ENCODE measurements at places on chromosomes 2 and 18.

GRCh38 chr2:30365201-30365600 is 81.8 kb upstream of the LCLAT1 start:
- DNase-seq: no peak

- DNase-seq: no peak
Observed at GRCh38 chr2:195686564-195686963, 29.5 kb downstream of the SLC39A10 start.

GRCh38 chr2:154882725-154883124 is 184.2 kb downstream of the KCNJ3 start:
- no peak for DNase-seq

- peak; percentile 82 for DNase-seq
Observed at GRCh38 chr2:75627902-75628504, 18.6 kb upstream of the MRPL19 start.

DNA sequence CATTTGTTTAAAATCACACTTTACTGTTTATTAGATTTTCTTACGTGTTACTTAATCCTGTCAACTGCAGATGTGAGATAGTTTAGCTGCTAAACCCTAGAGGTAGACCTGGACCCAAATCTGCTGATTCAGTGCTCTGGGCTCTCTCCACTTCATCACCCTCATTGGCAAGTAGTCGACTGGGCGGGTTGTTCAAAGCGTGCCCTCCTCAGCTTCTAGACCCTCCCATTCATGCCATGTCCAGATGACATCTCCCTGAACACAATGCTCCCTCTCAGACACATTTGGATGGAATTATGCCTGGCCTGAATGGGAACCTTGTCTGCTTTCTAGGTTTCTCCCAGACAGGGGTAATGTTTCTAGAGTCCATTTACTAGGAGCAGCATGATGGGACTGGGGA is 43.7 kb downstream of the RPIA start:
- no peak for DNase-seq

DNA sequence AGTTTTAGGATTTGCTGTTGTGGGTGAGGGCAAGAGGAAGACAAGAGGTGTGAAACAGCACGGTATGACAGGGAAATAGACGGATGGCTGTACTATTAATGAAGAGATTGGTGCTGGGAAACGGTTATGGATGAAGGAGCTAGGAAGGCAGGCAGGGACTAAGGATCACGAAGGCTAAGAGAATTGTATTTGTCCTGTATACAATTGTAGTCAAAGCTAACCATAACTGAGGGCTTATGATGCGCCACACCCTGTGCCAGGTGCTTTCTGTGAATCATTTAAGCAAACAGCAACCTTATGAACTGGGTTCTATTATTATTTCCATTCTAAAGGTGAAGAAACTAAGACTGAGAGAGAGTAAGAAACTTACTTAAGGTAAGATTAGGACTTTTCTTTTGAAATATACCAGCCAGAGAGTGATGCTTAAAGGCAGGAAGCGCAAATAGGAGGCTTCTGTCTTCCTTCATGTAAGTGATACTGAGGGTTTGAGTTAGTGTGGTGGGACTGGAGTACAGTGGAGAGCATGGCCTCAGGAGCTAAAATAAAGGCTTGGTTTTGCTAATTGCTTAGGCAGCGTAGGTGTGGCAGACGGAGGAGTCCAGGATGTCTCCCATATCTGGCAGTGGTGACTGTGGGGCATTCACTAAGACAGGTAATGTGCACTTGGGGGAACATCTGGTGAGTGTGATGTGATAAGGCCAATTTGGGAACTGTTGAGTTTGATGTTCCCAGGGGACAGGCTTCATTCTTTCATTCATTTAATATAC is 85.8 kb downstream of the PLEKHM3 start:
- no peak for DNase-seq

GRCh38 chr2:99977966-99978365 is 164.4 kb downstream of the AFF3 start:
- no peak for DNase-seq

GRCh38 chr2:172011812-172012575 is 12.2 kb downstream of the METAP1D start:
- no peak for DNase-seq

DNA sequence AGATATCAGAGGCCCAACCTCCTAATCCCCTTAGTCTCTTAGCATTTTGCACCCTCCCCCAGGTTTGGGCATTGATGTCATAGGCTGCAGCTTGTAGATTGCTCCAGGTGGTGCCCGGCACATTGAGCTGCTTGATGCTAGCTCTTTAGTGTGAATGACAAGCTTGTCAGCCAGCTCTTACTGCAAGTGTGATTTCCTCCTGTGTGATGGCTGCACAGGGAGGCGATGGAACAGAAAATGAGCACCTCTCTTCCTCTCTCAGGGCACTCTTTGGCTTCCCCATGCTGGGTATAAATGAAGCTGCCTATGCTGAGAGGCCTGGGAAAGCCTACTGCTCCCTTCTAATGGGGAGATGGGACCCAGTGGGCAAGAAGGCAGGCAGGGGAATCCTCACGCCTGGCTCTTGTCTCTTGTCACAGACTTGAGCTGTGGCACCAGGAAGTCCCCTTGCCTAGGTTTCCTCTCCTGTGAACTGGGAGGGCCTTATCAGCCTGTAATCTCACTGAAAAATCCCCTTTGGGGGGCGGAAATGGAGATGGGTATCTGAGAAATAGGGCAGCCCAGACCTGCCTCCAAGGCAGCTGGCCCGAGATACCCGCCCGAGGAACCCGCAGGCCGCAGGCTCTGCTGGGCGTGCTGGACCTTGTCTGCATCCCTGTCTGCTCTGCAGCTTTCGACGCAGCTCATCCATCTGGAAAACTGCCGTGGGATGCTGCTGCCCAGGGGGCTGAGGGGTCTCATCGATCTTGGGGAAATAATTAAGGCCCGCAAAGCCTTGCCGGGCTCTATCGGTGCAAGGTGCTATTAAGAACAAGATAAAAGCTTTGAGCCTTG is 163.5 kb upstream of the CXCR4 start:
- DNase-seq: no peak

All from right forelimb (tissue), 1 donor.